DMS79 (cell line): ENCODE measurements at places on chromosomes 4 and X.

DNA sequence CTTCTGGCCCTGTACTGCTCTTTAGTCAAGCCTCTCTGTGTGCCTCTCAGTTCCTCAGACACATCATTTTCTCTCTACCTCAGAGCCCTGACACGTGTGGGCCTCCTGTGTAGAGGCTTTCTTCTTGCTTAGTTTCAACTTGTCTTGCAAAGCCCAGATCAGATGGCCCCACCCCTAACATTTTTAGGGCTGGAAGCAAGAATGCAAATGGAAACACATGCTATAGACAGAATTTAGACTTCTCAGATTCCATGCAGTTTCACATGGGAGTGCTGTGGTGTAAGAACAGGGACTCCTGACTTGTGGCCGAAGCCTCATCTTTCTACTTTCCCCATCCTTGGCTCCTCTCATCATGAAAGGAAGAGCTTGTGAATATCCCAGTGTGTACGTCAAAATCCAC, 350.7 kb downstream of the DCHS2 start:
- DNase-seq = no peak

DNA sequence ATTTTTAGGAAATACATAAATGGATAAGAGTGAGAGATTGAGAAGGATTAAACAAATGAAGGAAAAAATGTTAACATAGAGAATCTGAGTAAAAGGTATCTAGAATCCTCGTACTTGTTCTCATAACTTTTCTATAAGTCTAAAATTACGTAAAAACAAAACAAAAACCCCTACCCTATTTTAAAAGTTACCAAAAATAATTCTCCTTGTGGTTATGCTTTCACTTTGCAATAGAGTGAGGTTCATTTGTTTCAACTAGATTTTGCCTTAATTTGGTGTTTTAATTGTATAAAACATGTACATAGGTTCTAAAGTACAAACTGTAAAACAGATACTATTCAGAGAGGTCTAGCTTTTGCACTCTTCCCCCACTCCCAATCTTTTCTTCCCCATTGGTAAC, 3.8 kb upstream of the GPR34 start:
- no peak for DNase-seq

DNA sequence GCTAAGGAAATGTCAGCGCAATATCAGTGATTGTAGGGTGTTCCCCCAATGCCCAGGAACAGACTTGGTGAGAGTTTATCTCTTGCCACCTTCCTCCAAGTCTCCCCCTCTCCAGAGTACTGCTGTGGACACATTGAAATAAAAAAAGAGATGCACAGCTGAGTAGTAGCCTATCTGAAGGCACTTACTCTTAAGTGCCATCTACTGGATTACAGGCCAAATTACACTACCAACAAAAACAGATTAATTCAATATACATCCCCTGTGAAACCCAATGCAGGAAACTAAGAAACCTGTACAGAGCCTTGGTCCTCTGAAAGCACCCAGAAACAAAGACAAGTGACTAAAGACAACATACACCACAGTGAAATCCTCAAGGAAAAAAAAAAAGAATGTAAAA, 460.3 kb downstream of the ZIC3 start:
- no peak for DNase-seq

DNA sequence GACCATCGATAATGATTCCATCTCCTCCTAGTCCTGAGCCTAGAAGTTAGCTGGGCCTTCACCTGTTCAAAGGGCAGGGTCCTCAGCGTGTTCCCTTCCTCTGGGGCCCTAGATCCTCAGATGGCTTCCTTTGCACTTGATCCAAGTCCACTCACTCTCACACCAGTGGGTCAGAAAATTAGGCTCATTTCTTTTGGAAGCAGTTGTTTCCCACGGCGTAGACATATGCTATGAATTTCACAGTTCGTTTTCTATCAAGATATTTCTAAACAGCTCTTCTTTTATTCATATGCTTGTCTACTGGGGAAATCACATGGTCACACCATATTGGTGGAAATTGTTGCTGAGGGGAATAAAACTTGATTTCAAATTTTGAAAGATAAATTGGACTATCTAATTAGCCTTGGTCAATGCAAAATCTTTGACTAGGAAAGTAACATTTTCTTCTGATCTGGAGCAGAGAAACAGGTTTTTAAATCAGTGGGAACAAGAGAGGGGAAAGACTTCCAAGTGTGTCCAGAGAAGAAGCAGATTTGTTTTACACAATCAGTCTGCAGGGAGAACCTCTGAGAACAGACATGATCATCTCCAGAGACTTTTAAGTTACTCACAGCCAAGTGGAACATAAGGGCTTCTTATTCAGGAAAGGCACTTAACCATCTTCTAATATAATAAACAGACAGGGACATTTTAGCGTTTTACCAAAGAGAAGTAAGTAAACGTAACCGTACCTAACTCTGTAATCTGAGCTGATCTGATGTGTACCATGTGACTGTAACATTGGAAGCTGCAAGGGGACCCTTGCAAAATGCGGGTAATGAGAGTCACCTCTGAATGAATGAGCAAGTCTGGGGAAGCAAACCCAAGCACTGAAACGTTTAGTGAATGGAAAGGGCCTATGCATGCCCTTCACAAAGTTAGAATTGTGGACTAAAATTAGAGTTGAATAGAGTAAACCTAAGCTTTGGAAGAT, 455.7 kb upstream of the FAT1 start:
- no peak for DNase-seq

DNA sequence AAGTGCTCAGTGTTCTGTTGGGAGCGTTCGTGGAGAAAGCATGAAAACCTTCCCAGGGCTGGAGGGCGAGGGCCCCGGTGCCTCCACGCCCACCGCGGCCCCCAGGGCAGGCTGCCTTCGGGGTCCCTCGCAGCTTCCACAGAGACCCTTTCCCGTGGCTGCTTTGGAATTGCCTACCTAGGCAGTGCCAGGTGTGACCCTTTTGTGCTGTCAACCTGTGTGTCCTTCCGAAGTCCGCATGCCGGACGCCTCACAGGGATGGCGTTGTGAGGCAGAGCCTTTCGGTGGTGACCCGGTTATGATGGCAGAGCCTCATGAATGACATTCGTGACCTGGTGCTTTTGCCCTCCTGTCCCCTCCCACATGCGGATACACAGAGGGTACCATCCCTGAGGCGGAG, 17.4 kb downstream of the TMEM175 start:
- no peak for DNase-seq
